ENCODE measurements at places on chromosomes 13 and 19.

GRCh38 chr13:98175043-98175442 lies 2.0 kb downstream of the RNF113B start:
- no peak for DNase-seq

GRCh38 chr19:2239771-2240770 lies 3.4 kb downstream of the SF3A2 start:
- peak; percentile 21 for DNase-seq

GRCh38 chr19:28429356-28429755 lies 783.6 kb downstream of the UQCRFS1 start:
- no peak for DNase-seq

GRCh38 chr19:6022570-6023064 lies 44.7 kb upstream of the RANBP3 start:
- DNase-seq = no peak

- DNase-seq = peak; percentile 42
These were observed 18.3 kb downstream of the PABPC3 start for GRCh38 chr13:25114220-25114619.

DNA sequence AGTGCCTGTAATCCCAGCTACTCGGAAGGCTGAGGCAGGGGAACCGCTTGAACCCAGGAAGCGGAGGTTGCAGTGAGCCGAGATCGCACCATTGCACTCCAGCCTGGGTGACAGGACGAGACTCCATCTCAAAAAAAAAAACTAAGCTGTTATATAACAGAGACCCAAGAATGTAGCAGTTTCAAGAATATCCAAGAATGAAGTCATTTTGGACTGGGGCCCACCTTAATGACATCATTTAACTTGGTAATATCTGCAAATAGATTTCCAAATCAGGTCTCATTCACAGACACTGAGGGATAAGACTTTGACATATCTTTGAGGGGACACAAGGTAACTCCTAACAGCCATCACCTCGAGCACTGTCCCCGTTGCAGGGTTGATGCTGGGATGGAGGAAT lies 36.5 kb upstream of the MRI1 start:
- no peak for DNase-seq

GRCh38 chr13:95155504-95155903 lies 145.7 kb downstream of the ABCC4 start:
- no peak for DNase-seq

DNA sequence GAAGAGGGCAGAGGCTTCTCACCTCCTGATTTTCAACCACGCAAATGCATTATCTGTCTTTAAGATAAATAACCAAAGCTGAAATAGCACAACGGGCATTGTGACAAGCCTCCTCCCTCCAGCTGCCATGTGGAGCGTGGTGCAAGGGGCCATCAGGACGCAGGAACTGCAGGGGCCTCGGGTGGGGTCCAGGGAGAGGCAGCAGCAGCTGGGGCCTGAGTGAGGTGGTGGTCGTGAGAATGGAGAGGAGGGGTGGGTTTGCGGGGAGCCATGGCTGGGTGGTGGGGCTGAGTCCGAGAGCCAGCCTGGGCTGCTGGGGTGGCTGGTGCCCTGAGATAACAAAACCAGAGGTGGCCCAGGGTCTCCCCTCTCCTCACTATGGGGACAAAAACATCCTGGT lies 66.0 kb downstream of the EPS15L1 start:
- DNase-seq = no peak

- no peak for DNase-seq
These were observed 3.6 kb upstream of the DPY19L3 start for GRCh38 chr19:32401992-32402391.

- DNase-seq = no peak
These were observed 78.4 kb downstream of the TEX29 start for GRCh38 chr13:111398715-111399299.

DNA sequence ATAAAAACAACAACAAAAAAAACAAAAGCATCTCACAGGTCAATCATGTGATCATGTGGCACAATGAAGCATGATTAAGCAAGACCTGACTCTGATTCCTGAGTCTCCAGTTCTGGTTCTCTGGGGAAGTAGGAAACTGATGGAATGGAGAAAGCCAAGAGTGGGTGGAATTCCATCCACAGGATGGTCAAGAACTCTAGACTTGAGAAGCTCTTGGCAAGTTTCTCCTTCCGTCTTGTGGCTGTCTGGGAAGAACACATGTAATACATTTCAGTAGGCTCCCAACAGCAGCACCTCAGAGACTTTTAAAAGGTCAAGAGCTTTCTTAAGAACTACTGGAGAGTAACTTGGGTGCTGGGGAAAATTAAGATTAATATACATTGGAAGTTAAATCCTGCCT lies 78.6 kb upstream of the TSHZ3 start:
- DNase-seq = no peak

DNA sequence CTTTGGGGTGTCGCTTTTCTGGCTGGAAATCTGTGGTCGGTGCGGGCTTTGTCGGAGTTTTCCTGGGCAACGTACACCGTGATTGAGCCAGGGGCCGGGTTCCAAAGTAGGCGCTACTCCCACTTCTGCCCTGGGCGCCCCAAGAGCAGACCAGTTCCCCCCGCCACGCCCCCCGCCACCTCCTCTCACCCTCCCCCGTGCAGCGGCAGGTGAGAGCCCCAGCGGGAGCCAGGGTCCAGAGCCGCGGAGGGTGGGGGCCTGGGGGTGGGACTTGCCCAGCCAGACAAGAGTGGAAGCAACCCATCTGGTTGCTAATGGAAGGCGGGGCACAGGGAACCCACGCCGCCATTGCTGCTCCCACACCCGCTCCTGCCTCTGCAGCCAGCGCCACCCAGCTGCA lies 2195.9 kb downstream of the PCDH9 start:
- DNase-seq = no peak

GRCh38 chr19:18214779-18215433 lies 11.1 kb upstream of the RAB3A start:
- DNase-seq = no peak

DNA sequence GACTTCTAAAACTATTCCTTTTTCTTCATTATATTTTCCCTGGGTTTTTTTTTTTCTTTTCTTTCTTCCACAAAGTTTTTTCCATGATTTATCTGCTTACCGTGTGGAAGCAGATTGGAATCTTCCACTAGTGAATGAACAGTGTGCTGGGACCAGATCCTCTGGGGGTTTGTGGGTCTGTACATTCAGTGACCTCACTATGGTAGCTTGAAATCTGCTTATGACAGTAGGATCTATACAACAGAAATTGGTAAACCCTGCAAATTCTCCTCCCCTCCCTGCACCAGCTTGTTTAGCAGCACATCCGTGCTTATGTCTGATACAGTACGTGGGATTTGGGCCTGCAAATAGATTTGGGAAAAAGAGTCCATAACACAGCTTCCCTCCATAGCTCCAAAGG lies 26.0 kb upstream of the MAB21L1 start:
- no peak for DNase-seq

DNA sequence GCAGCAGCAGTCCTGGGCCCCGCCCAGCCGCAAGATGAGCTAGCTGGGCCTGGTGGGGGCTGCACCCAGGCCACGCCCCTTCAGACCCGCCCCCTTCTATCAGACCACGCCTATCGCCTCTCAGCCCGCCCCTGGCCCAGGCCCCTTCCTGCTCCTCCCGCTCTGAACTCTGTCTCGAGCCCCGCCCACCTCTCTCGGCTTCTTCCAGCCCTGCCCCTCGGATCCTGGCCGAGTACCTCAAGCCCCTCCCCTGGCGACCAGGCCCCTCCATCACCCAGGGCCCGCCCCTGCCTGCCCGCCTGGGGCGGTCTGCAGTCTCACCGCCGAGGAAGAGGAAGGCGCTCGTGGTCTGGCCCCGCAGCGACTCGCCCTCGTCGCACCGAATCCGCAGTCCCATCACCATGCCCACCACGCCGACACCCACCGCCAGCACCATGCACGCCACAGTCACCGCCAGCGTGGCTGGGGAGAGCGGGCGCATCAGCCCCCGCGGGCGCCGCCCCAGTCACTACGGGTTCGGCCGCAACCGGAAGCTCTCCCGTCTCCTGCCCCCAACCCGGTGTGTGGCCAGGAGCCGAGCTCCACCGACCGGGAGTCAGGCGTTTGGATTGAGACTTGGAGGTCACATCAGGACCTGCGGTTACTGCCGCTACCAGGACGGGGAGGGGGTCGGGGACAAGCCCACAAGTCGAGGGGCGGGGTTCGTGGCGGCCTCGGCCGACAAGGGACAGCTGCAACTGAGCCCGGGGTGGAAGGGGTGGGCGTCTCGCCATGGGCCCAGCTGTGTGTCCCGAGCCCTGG lies 1.0 kb downstream of the CLDND2 start:
- DNase-seq = peak; percentile 97

DNA sequence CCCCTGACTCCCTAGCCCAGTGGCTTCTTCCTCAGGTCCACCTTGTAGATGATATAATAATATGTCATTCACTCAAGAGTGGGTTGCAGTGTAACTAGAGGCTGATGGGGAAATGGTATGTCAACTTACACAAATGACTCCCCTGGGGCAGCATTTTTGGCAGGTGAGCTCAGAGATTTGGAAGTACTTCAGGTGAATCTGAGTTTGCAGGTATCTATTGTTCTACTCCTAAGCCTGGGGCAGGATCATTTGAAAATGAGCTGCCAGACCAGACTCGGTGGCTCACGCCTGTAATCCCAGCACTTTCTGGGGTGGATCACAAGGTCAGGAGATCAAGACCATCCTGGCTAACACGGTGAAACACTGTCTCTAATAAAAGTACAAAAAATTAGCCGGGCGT lies 11.6 kb upstream of the CNMD start:
- DNase-seq = no peak

Data from CD4-positive, alpha-beta T cell treated with Interferon gamma for 1 hour (primary cell).